Sciatic nerve (tissue), 2 donors: ENCODE measurements at places on chromosomes 4 and X.

DNA sequence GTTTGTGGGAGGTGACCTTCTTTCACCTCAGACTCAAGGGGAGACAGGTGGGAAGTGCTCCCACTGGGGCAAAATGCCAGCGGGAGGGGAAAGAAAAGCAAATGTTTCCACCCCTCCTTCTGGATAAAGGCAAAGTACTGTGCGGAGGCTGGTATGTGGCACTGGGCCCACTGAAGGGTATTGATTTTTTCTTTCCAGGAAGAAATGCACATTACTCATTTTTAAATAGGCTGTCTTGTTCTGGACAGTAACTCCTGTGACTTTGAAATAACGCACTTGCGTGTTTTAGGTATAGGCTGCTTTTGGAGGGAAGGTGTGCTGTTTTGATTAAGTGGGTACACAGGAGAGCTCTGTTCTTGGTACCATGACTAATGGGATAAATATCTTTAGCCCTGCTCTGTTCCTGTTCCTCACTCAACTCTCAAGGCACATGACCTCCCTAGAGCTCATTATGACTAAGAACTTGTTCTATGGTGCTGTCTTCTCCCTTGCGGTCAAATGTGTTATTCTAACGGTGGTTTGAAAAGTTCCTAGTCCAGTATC, 40.7 kb upstream of the MBTPS2 start:
- DNase-seq, result no peak

DNA sequence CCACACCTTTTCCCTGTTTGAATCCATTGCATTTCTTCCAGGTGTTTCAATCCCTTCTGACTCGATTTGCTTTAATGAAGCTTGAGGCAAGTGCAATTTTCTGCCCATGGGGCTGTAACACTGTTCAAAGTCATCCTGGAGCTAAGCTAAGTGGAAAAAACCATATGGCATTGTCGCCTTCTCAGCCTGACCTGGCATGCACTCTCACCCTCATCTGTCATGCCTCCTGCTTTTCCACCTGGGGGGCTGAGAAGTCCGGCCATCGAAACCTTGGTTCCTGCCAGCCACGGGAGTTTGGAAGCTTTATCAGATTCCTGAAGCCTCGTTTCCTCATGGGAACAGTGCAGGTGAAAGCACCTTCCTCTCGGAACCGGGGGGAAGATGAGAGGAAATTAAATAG, 38.2 kb downstream of the WFS1 start:
- DNase-seq, result no peak

GRCh38 chr4:24260923-24261564, 323.3 kb downstream of the DHX15 start:
- DNase-seq, result peak; percentile 58

- DNase-seq, result no peak
Measured at GRCh38 chr4:133596459-133596858, 447.4 kb downstream of the PCDH10 start.

DNA sequence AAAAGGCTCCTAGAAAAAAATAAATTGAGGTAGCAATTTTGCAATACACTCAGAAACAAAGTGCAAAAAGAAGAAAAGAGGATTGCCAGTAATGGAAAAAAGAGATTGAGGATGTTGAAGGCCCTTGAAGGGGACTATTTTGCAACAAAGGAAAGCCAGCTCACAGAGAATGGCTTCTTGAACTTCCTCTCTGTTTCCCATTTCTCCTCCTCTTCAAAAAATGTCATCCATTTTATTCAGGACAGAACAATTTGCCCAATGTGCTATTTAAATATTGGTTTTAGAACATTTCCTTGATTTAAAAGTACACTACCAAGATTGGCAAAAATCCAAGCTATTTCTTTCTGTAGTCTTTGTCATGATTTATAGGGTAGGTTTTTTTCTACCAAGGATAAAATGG, 60.2 kb downstream of the GASK1B start:
- DNase-seq, result no peak

DNA sequence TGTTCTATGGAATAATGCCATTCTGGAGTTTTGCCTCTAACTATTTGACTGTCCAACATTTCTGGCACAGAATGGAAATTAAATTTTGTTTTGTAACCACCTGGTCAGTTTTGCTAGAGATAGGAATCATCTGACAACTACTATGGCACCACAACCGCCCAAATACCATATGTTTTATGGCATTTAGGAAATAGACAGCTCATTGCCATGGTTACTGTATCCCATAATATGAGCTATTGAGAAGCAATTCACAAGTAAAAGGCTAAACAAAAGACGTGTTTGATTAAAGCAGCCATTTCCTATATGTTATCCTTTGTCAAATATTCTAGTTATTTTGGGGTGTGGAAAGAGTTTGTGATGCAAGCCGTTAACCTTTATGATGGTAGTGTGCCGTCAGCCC, 1105.3 kb upstream of the LCORL start:
- no peak for DNase-seq

DNA sequence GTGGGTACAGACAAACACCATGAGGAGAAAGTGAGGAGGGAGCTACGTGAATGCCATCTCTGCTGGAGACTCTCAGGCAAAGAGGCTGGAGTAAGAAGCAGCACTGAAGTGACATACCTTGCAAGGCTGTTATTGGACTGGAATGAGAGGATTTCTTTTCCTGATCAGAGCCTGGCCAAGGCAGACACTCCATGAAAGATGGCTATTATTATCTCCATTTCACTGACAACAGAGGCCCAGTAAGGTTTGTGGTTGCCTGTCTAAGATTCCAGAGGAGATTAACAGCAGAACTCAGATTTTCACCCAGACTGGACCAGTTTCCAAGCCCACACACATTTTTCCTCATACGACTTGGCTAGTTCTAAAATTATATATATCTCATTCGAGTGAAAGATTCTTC, 162.0 kb upstream of the EOLA2 start:
- DNase-seq, result no peak

GRCh38 chr4:157217708-157218107, 2.8 kb upstream of the GRIA2 start:
- no peak for DNase-seq

- no peak for DNase-seq
Measured at GRCh38 chrX:32614707-32615106, 596.6 kb downstream of the DMD start.

DNA sequence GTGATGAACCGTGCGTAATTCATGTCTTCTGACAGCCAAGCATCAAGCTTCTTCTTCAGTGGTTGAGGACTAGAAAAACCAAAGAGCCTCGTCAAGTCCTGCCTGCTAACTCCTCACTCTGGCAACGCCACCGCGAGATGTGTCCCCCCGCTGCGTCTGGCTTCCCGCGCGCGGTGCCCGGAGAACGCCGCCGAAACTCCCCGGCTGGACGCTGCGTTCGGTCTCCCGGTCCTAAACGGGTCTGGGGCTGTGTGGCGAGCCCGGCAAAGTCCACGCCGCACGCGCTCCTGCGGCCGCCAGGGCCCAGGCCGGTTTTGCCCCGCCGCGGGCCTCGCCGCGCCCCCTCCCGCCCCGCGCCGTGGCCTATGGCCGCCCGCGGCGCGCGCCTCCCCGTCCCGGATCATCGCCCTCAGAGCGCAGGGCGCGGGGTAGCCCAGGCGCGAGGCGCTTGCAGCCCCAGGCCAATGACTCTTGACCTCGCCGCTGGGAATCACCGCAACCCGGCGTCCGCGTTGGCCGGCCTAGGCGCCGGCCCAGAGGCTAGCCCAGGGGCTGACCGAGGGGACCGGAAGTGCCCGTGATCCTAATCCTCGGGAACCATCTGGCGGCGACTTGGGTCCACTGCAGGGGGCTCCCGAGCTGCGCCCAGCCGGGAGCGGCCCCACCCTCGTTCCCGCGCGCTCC, at the start of gene AADAT:
Gene AADAT, minus strand, starts transcription at position 289 of the 684 bp plus-strand sequence. Its CDS starts 266 bp downstream, at position 23.
- DNase-seq, result peak; percentile 89

DNA sequence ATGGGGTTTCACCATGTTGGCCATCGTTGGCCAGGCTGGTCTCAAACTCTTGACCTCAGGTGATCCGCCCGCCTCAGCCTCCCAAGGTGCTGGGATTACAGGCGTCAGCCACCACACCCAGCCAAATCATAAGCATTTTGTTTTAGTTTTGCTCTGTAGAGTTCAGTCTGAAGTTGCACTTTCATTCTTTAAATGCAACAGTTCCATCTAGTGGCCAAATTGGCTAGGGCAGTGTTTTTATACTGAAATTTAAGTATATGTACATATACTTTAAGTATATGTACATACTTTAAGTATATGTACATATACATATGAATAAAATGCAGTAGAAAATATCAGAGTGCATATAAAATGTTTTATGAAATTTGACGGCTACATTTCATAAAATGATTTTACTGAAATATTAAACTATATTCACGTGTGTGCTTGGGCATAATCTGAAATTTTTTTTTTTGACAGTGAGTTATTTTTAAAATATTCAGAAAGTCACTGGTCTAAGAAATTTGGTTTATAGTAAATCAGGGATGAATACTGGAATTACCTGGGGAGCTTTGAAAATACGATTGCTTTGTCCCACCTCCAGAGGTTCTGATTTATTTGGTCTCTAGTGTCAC, 145.5 kb downstream of the NWD2 start:
- no peak for DNase-seq

DNA sequence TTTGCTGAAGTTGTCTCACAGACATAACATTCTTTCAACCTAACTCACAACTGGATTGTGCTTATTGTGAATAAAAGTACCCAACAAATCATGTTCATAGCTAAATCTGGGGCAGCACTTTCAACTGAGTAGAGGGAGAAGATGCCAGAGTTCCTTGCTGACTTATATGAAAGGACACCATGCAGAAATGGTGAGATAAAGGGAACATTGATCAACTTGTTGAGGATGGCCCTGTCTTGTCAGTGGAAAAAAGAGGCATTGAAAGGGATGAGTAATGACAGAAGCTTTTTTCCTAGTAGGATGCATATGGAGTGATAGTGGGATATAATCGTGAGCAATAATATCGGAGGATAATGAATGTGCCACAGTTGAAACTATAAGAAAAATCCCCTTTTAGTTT, 221.7 kb downstream of the ARHGAP24 start:
- DNase-seq, result no peak

DNA sequence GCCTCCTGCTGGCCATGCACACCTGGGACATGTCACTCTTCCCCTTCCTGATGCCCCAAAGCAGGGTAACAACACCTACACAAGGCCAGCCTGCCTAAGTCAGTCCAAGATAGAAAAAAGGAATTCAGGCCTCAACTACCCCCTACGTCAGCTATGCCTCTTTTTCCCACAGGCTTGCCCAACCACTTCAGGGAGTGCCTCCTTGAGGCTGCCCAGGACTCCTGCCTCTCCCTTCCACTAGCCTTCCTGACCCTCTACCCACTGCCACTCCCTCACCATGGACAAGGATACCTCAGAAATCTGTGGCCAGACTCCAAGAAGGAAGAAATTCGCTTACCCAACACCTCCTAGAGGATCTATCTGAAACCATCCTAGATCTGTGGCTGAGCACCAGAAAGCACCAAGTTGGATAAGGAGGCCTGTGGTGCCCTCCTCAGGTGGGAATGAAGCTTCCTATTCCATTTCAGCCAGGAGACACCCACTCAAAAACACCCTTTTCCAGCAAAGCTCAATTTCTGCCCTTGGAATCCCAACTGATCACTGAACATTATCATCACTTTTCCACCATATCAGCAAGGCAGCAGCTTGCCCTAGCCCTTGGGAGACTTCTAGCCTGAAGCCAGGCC, 1.8 kb downstream of the KDM5C start:
- DNase-seq, result no peak

DNA sequence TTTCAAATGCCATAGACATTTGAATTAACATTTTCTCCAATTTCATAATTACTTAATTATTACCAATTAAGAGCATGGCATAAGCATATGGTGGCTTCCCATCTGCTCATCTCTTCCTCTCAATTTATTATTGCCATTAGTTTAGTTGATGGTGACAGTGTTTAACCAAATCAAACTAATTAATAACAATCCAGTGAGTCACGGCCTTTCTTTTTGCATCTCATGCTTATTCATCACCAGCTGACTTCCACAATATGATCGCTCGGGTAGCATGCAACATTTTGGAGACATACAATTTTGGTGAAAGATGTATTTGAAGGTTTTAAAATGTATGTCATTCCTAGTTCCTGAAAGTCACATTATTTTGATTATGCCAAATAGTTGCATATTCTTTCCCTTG, 172.8 kb upstream of the TACR3 start:
- DNase-seq, result no peak

GRCh38 chr4:147284935-147285334, 196.0 kb upstream of the EDNRA start:
- DNase-seq, result no peak

- no peak for DNase-seq
Measured at GRCh38 chr4:24174602-24175001, 284.8 kb upstream of the PPARGC1A start.

- no peak for DNase-seq
Measured at GRCh38 chrX:75278991-75279390, 5.1 kb downstream of the UPRT start.

DNA sequence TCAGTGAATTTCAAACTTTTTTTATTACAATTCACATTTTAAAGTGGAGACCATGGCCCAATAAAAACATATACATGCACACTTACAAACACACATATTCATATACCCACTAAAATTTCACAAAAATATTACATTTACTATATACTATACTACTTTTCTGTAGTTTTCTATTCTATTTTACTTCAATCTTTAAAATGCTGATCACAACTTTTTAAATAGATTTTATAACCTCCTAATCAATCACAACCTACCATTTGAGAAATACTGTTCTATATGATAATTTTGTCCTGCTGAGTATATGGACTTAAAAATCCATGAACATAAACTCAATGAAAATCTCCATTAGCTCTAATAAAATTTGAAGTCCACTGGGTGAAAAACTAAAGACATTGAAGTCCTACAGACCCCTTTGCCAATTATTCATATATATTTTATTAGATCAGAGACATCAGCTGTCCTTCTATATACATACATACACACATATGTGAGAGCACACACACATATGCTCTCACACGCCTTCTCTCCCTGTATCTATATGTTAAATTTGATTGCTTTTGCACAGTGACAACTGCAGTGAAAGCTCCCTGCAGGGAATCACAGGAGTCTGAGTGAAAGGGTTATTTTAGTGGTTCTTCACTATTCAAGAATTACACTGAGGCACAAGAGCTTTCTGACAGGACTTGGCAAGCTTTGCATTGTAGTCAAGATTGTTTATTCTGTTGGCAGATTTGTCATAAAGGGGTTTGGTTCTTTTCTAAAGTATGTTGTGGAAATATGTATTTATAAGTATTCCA, 46.7 kb upstream of the PRDM8 start:
- no peak for DNase-seq

GRCh38 chr4:5787311-5787710, 76.3 kb downstream of the EVC start:
- DNase-seq, result no peak

DNA sequence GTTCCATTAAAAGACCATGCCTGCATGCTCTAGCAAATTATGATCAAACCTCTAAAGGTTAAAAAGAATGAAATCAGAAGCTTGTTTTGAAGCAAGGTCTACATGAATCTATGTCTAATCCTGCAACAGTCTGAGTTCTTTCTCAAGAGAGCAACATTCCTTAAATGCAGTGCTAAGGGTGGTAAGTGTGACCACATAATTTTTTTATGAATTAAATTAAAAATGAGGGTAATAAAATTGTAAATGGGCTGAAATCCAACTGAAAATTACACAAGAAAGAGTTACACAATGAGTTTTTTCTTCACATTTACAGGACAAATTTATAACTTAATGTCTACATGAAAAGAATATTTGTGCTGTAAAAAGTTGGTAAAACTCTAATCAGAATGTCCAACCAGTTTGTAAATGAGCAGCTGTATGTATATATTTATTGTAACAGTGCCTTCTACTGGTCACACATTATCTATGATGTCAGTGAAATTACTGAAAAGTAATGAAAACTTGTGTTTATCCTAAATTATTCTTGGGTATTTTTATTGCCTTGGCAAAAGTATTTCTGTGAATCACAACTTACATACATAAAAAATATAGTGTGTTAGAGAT, 336.3 kb upstream of the PITX2 start:
- no peak for DNase-seq

- no peak for DNase-seq
Measured at GRCh38 chr4:25299476-25300203, 12.9 kb upstream of the ZCCHC4 start.
